Motor neuron (in vitro differentiated cells): ENCODE measurements at places on chromosomes 5 and 9.

GRCh38 chr5:52497133-52497693, 290.5 kb upstream of the ITGA1 start:
- ATAC-seq, result no peak

- no peak for ATAC-seq
These were observed 48.8 kb upstream of the JAK2 start for GRCh38 chr9:4936277-4936676.

DNA sequence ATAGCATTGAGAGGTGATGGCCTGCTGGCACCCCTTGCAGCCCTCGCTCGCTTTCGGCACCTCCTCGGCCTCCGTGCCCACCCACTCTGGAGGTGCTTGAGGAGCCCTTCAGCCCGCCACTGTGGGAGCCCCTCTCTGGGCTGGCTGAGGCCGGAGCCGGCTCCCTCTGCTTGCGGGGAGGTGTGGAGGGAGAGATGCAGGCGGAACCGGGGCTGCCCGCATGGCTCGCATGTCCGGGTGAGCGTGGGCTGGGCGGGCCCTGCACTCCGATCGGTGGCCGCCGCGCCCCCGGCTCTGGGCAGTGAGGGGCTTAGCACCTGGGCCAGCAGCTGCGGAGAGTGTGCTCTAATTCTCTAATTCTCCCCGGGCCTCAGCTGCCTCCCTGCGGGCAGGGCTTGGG, 101.1 kb downstream of the KIF4B start:
- ATAC-seq, result no peak

DNA sequence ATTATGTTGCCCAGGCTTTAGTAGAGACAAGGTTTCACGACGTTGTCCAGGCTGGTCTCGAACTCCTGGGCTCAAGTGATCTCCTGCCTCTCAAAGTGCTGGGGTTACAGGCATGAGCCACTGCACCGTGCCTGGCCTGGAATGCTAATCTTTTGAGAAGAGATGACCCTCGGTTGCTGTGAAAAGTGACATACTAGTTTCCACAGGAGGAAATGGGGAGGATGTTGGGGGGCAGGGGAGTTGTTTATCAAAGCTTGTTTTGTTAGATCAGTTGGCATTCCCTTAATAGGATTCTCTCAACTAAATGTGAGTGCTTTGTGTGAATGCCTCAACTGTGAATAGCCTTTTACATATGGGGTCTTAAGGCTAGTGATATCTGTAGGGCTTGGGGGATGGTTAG, 16.4 kb upstream of the MATR3 start:
- no peak for ATAC-seq

- ATAC-seq, result no peak
These were observed 70.7 kb downstream of the PTCD2 start for GRCh38 chr5:72390836-72391235.

DNA sequence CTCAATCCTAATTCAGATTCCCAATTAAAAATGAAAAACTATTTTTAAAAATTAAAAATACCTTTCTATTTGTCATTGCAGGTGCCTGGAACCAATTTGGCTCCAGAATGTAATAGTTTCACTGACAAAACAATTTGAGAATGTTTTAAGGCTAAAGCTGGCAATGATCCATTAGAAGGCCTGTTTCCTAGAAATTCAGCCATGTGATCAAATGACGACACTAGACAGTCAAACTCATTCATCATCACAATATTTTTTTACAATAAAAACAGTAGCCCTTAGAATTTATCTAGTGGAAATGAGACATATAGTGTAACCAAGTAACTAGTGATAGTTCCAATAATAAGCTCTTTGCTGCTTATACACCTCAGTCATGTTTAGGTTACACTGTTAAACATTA, 75.4 kb upstream of the MAP3K1 start:
- no peak for ATAC-seq

DNA sequence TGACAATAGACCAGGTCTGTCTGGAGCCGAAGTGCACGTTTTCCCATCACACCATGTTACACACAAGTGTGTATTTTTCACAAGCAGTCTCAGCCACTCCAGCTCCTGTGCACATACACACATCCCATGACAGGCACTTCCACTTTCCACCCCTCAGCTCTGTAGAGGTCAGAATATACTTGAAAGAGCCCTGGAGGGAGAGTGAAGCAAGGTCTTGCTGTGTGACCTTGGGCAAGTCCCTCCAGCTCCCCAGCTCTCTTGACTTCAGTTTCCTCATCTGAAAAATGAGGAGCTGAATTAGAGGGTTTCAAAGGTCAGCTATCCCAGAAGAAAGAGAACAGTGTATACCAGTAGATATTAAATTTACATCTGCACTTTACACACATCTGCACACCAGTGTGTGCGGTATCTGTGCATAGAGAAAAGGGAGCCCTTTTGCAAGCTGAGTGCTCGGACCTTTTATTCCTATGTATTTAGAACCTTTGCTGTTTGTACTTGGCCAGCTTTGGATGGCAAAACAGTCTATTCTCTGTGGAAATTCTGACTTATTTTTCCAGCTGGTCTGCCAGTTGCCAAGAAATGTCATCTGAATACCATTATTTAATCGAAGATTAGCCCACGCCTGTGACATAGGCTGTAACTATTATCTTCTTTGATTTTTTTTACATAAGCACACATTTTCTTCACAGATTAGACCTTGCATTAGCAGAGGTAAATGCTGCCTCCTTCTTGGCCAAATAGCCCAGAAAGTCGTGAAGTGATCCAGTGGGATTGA, 528.0 kb downstream of the BNC2 start:
- no peak for ATAC-seq

- peak; percentile 35 for ATAC-seq
These were observed 147.4 kb downstream of the PBX3 start for GRCh38 chr9:125894566-125894965.

DNA sequence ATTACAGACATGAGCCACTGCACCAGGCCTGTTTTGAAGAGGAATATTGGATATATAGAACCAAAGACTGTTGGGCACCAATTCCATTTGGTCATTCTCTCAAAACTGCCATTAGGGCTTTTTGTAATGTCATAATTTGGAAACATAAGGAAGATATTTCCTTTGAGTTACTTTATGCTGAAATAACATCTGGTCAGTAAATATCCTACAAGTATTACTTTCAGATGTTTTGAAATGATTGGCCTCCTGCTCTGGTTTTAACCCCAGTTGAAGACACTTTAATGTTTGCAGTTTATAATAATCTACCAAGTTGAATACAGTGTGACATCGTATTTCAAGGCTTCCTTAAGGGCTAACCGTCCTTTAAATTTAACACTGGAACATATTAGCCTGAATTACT, 33.6 kb downstream of the LRRTM2 start:
- ATAC-seq, result no peak

DNA sequence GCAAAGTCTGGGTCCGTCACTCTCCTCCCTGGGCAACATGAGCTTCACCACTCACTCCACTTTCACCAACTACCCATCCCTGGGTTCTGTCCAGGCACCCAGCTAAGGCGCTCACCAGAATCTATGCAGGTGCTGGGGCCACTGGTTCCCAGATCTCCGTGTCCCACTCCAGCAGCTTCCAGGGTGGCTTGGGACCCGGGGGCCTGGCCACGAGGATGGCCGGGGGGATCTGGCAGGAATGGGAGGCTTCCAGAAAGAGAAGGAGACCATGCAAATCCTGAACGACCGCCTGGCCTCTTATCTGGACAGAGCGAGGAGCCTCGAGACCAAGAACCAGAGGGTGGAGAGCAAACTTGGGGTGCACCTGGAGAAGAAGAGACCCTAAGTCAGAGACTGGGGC, 1611.0 kb upstream of the ACO1 start:
- no peak for ATAC-seq
